ENCODE measurements at places on chromosomes 13 and 19.

- no peak for DNase-seq
Observed at GRCh38 chr13:93653776-93654175, 427.2 kb downstream of the GPC6 start.

GRCh38 chr19:56263319-56263718, 9.2 kb upstream of the EDDM13 start:
- no peak for DNase-seq

- no peak for DNase-seq
Observed at GRCh38 chr19:44072543-44073401, 813 bp downstream of the ZNF284 start.

- DNase-seq: no peak
Observed at GRCh38 chr19:33621811-33622504, at the start of gene CHST8. Gene CHST8 (plus strand): TSS chr19:33621953. CDS start chr19:33689262, 67,309 bp downstream.

DNA sequence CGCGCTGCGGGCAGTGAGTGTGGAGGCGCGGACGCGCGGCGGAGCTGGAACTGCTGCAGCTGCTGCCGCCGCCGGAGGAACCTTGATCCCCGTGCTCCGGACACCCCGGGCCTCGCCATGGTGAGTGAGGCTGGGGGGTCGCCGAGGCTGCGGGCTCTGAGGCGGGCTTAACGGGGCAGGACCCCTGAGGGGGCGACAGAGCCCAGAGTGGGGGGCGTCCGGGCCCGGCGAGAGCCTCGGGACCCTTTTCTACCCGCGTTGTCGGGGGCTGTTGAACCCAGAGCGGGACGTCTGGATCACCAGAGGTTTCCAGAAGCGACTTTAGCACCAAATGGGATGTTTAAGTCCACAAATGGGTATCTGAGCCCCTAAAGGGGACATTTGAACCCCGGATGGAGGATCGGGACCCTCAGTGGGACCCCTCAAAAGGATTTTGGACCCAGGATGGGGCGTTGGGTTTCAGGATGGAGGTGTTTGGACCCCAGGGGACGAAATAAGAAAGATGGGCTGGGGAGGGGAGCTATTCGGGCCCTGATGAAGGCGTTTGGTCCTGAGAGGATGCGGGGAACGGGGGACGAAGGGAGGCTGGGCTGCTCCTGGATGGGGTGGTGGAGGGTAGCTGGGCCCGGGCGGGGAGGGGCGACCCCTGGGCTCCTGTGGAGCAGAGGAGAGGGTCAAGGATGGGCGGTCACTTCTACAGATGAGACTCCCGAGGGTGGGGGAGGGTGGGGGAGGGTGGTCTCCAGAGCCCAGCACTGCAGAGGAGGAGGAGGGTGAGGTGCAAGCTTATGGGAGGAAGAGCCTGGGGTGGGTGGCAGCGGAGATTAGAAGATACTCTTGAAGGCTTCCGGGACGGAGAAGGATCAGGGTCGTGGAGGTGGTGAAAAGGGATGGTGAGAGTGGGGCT, at the start of gene CALM3:
TSS of gene CALM3 (plus strand) at position 13 of the 907 bp plus-strand sequence. CDS start at position 118, 105 bp downstream.
- DNase-seq: no peak

- DNase-seq: no peak
Observed at GRCh38 chr19:4583961-4584669, 24.6 kb upstream of the SEMA6B start.

- DNase-seq: no peak
Observed at GRCh38 chr13:26486550-26486949, 70.9 kb upstream of the WASF3 start.

GRCh38 chr19:38255383-38256014, 675 bp downstream of the PPP1R14A start:
- DNase-seq: no peak

GRCh38 chr13:98879957-98880356, 97.9 kb downstream of the DOCK9 start:
- DNase-seq: no peak

- DNase-seq: no peak
Observed at GRCh38 chr13:110965038-110965754, 50.3 kb upstream of the ANKRD10 start.

DNA sequence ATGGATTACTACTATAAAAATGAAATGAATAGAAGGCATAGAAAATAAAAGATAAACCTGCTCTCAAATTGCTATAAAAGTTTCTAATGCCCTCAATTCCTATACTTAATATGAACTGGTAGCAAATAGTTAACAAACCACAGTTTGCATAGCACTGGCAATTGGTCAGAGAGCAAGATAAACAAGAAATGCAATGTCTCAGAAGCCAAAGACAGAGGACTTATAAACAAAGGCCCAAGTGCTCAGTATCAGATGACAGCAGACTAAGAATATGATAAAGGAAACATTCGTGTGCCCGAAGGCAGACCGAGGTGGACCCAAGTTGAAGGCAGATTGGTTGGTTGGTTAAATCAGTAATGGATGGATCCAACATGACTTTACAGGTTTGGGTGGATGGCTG, 50.6 kb downstream of the IPO5 start:
- no peak for DNase-seq

- no peak for DNase-seq
Observed at GRCh38 chr19:49997709-49998108, 27.5 kb downstream of the VRK3 start.

All from DMS 273 treated with DMSO at 0.1 percent for 48 hours (cell line).